ENCODE measurements at places on chromosomes 2 and 18. TPM values are rescaled to one million over a fixed set of nuclear protein-coding genes. Genes with fewer than 3 reads are reported as not detected.

Gene MROH2A
- not detected for total RNA-seq

Gene ANKRD30B
- total RNA-seq: not detected

Gene SMYD1
- total RNA-seq: 0.07 TPM

Gene MARS2
- 49.1 TPM for total RNA-seq

DNA sequence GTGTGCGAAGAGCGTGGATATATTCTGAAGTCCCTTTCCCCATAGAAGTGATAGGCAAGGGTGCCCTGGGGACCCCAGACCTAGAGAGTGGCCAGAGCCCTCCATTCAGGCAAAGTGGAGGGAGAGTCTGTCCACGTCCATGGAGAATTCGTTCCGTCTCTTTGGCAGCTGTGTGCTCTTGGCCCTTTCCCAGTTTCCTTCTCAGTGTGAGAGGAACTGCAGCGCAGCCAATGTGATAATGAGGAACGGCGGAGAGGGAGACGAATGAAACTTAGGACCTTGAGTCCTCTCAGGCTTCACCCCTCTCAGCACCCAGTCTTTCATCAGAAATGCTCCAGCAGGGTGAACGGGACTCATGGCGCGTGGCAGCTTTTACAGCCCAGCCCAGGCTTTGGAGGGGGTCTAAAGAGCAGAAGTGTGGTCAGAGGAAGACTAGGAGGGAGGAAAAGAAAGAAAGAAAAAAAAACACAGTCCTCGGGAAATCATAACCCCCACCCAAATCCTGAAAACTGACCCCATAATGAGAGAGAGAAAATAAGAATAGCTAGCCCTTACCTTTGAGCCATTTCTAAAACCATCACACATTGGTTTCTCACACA is 95.0 kb upstream of the RIOK3 start:
- no peak for DNase-seq
- no peaks in the 10 kb centered on the region for H3K36me3 ChIP-seq
- peaks cover 8% of the 10 kb centered on the region for H3K4me1 ChIP-seq

DNA sequence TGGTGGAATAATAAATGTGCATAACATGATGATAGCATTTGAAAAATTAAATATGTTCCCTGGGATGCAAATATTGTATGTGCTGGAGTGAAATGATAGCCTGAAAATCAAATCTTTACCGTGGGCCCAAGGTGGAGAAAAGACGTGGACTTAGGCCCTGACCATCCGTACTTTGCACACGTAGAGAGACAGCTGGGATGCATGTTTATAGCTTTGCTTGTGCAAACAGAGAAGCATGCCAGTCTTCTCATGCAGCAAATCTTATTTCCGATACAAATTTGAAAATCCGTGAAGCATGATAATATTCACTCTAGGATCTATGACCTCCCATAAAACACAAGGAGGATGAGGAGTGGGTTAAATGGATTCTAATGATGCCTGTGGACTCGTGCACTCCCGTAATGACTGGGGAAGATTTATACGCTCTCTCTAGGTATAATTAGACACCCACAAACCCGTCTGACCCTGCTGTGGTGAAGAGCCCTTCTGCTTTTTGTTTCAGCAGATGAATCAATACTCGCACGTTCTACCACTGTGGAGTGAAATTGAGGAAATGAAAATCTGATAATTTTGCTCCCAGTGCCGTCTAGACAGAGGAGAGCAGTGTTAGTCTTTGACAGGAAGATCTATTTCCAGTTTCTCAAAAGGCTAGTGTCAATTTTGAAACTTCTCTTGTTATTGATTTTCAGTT is 810.3 kb upstream of the SALL3 start:
- H3K36me3 ChIP-seq: peaks cover 6% of the 10 kb centered on the region
- H3K27me3 ChIP-seq: no peaks in the 10 kb centered on the region
- DNase-seq: no peak
- no peak overlapping the region for H3K27ac ChIP-seq
- H3K4me1 ChIP-seq: no peaks in the 10 kb centered on the region

DNA sequence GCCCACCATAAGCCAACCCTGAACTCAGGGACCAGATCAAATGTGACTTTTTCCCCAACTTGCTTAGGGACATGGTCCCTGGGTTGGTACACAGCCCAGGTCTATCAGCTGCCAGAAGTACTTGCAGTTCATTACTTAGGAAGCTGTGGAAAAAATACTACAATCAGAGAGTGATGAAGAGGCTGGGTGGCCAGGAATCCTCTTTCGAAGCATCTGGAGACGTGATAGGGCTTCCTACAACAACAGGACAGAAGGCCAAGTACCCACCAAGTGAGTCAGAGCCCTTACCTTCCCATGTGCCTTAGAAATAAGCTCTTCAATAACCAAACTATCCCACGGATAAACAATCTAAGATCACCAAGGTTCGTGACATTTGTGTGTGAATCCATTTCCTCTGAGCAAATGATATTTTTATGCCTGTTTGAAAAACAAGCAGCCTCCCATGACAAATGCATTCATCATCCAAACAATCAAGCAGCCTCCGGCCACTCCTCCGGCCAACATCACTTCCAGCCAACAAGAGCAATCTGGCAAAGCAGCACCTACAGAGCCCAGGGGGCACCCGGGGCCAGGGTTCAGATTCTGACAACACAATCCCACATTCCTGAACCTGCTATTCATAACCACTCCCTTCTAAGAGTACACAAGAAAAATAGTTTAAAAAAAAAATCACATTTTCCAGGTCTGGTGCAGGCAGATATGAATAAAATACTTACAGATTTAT is 26.4 kb downstream of the TBC1D8 start:
- no peak overlapping the region for H3K27ac ChIP-seq
- no peak overlapping the region for H3K4me3 ChIP-seq
- peaks cover 27% of the 10 kb centered on the region for H3K4me1 ChIP-seq
- DNase-seq: no peak

DNA sequence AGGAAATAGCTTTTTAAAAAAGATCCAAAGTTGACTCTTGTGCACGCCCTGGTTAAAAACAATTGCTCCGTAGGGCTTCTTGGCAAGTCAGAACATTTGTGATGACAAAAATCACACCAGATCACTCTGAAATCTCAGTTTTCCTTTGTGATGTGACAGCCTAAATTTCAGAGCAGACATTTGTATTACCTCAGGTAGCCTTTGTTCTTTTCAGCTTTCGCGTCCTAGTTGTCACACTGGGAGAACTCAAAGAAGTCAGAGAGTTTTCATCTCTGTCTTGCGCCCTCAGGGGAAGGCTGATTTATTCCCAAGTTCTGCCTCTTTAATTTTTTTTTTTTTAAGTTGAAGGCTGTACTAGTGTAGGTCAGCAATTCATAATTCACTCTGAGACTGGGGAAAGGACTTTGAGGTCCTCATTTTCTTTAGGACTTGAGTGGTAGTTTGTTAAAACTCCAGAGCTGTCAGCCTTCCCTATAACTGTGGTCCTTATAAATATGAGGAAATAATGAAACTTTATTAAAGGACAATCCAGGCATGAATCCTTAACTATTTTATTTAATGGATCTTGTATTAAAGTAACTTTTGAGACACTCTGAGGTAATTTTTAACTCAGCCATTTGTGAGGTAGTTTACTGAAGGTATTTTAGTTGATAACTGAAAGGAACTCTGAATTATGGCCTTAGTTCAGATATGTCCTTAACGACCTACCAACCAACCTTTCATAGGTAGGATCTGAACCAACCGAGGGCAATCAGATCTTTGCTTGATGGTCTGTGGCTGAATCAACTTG is 525.1 kb upstream of the FAM98A start:
- no peak overlapping the region for H3K4me3 ChIP-seq
- no peaks in the 10 kb centered on the region for H3K27me3 ChIP-seq
- H3K36me3 ChIP-seq: no peaks in the 10 kb centered on the region
- DNase-seq: no peak
- no peaks in the 10 kb centered on the region for H3K4me1 ChIP-seq

DNA sequence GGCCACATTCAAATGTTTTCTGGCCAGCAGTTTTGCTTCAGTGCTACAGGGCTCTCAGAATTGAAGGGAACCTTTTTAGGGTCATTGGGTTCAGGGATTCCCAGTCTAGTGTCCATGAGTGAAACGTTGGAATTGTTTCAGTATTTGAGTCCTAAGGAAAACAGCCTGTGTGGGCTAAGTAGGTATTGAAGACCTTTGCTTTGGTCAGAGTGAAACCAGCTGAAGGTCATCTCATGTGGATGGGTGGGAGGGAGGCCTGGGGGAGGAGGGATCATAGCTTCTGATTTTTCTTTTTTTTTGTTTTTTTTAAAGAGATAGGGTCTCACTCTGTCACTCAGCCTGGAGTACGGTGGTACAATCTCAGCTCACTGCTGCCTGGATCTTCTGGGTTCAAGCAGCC is 20.2 kb downstream of the B3GNT2 start:
- H3K4me1 ChIP-seq: peaks cover 64% of the 10 kb centered on the region
- H3K36me3 ChIP-seq: no peaks in the 10 kb centered on the region
- no peak for DNase-seq
- no peak overlapping the region for H3K4me3 ChIP-seq

DNA sequence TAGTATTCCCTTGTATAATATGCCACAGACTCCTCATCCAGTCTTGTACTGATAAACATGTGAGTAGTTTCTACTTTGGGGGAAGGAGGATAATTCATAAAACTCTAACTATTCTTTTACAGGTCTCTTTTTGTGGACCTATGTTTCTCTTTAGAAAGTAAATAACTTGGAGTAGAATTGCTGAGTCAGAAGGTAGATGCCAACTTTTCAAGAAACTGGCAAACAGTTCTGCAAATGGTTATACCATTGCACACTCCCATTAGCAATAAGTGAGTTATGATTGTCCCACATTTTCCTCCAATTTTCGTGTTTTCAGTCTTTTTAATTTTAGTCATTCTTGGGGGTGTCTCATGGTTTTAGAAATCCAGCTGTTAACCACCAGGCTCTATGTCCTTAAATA is 477.2 kb upstream of the LRRTM4 start:
- H3K4me3 ChIP-seq: no peak overlapping the region
- H3K27ac ChIP-seq: no peak overlapping the region
- DNase-seq: no peak
- no peaks in the 10 kb centered on the region for H3K36me3 ChIP-seq

GRCh38 chr2:109386004-109386695 is 227.6 kb downstream of the SEPTIN10 start:
- peaks cover 28% of the 10 kb centered on the region for H3K4me1 ChIP-seq
- H3K4me3 ChIP-seq: no peak overlapping the region
- no peaks in the 10 kb centered on the region for H3K27me3 ChIP-seq
- H3K27ac ChIP-seq: no peak overlapping the region

DNA sequence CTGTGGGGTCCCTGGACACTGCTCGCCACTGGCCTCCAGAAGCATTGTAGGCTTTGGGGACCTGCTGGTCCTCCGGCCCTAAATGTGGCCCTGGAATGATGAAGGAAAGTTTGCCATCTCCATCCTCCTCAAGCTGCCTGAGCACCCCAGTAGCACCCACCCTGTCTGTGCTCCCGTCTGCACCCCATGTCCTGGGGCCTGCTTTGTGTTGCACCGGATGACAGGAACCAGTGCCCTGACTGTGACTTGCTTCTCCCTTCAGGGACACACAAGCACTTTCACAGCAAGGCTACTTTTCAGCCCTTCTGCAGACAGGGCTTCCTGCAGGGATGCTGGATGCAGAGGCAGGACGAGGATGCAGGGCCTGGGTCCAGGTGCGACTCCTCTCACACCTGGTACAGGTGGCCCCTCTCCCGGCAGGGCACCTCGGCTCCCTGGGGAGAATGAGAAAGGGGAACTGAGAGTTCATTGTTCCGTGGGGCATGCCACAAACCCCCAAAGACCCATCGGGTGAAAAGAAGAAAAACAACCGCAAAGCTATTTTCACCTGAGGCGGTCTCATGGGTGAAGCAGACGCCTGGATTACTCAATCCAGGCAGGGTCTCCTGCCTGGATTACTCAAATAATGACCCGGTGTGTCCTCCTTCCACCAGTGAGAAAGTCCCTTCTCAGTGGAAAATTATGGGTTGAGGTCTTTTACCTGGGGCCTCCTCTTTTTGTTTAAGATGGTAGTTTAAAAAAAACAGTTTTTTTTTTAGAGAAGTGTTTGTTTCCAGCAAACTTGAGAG is 74.9 kb downstream of the LONRF2 start:
- no peak overlapping the region for H3K4me3 ChIP-seq
- DNase-seq: no peak
- H3K36me3 ChIP-seq: no peaks in the 10 kb centered on the region
- no peaks in the 10 kb centered on the region for H3K27me3 ChIP-seq

All from GM23338 (cell line).